Placental pericyte (primary cell): ENCODE measurements at places on chromosomes 3 and 15. TPM values are rescaled to one million over a fixed set of nuclear protein-coding genes. Genes with fewer than 3 reads are reported as not detected.

The SYNM gene
- total RNA-seq, result 6.8 and 10.6 TPM in 2 replicates

The MESP1 gene
- total RNA-seq, result under 0.01 TPM in 1 of 2 replicates, not detected in the other

The EPHA6 gene
- total RNA-seq, result 0.22 and 2.6 TPM in 2 replicates

The LDHAL6B gene
- not detected in 2 replicates for total RNA-seq

The ARPIN gene
- 9.6 and 14.0 TPM in 2 replicates for total RNA-seq

The PLA2G4D gene
- total RNA-seq, result not detected in 2 replicates

The GRK7 gene
- total RNA-seq, result not detected in 2 replicates
